ENCODE measurements at places on chromosomes 1 and 21. TPM values are rescaled to one million over a fixed set of nuclear protein-coding genes. Genes with fewer than 3 reads are reported as not detected.

Gene PKLR
- total RNA-seq, result not detected

Gene CSRP1
- 517 TPM for total RNA-seq

Gene CENPL
- 6.9 TPM for total RNA-seq

Gene C1QB
- total RNA-seq, result 997 TPM

Gene PODN
- 440 TPM for total RNA-seq

Gene MMEL1
- 2.4 TPM for total RNA-seq

Gene SLC22A15
- 2.4 TPM for total RNA-seq

Gene FALEC
- total RNA-seq, result not detected

Gene SAMD11
- 0.96 TPM for total RNA-seq

Gene TMEM82
- total RNA-seq, result not detected

Gene ITPKB
- 35.8 TPM for total RNA-seq

Gene GBP6
- total RNA-seq, result not detected

Gene OR2L13
- total RNA-seq, result not detected

Gene CLDN17
- not detected for total RNA-seq

Gene MFAP2
- 9.3 TPM for total RNA-seq

Gene SH2D2A
- total RNA-seq, result 3.2 TPM

Gene NGF
- total RNA-seq, result 14.7 TPM

Gene RPE65
- total RNA-seq, result not detected

Gene TEX38
- not detected for total RNA-seq

Gene LINGO4
- total RNA-seq, result not detected

Gene OR14K1
- 0.82 TPM for total RNA-seq

Gene GSTM5
- total RNA-seq, result 6.6 TPM

Gene OR2L2
- not detected for total RNA-seq

Gene ELOA
- 48.7 TPM for total RNA-seq

Gene MIXL1
- 0.84 TPM for total RNA-seq

Gene RSPH1
- total RNA-seq, result 0.31 TPM

Gene NCF2
- total RNA-seq, result 85.0 TPM

Gene CFHR2
- not detected for total RNA-seq

Gene TDRD5
- 0.37 TPM for total RNA-seq

Gene PGBD5
- total RNA-seq, result not detected

Gene BARHL2
- total RNA-seq, result not detected

Gene OR2T33
- total RNA-seq, result not detected

Gene RGS8
- total RNA-seq, result 0.06 TPM

Gene TAS1R1
- not detected for total RNA-seq

Gene OR2G6
- not detected for total RNA-seq

Gene IFNLR1
- 1.8 TPM for total RNA-seq

Gene RWDD3
- total RNA-seq, result 5.2 TPM

Gene LCE1F
- total RNA-seq, result not detected

Gene MPL
- not detected for total RNA-seq

Gene LIPI
- total RNA-seq, result not detected

Gene MNDA
- total RNA-seq, result 7.4 TPM

Gene CHRM3
- total RNA-seq, result 0.75 TPM

Gene ABCG1
- total RNA-seq, result 22.4 TPM

Gene FLG2
- total RNA-seq, result not detected
